ENCODE measurements at places on chromosomes 4 and X.

- DNase-seq, result no peak
These were observed 92.6 kb downstream of the TSPAN5 start for GRCh38 chr4:98565681-98566301.

- no peak for DNase-seq
These were observed 124.9 kb upstream of the POF1B start for GRCh38 chrX:85504381-85504780.

- DNase-seq, result no peak
These were observed 380.5 kb downstream of the SH2D1A start for GRCh38 chrX:124726881-124727280.

GRCh38 chr4:109803924-109804571 lies 2.2 kb upstream of the CFI start:
- DNase-seq, result peak; percentile 56

DNA sequence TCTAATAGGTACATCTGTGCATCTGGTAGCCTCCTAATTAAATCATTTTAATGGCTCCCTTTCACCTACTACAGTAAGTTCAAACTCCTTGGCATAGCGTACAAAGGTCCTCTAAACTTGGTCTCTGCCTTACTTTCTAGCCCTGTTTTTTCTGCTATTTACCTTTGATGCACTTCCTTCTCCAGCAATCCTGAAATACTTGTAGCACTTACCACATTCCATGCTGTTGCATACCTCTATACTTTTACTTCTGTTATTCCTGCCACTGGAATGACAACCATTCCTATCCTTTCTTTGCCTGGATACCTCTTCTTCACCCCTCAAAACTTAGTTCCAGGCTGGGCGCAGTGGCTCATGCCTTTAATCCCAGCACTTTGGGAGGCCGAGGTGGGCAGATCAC lies 56.6 kb upstream of the LHFPL1 start:
- DNase-seq, result no peak

DNA sequence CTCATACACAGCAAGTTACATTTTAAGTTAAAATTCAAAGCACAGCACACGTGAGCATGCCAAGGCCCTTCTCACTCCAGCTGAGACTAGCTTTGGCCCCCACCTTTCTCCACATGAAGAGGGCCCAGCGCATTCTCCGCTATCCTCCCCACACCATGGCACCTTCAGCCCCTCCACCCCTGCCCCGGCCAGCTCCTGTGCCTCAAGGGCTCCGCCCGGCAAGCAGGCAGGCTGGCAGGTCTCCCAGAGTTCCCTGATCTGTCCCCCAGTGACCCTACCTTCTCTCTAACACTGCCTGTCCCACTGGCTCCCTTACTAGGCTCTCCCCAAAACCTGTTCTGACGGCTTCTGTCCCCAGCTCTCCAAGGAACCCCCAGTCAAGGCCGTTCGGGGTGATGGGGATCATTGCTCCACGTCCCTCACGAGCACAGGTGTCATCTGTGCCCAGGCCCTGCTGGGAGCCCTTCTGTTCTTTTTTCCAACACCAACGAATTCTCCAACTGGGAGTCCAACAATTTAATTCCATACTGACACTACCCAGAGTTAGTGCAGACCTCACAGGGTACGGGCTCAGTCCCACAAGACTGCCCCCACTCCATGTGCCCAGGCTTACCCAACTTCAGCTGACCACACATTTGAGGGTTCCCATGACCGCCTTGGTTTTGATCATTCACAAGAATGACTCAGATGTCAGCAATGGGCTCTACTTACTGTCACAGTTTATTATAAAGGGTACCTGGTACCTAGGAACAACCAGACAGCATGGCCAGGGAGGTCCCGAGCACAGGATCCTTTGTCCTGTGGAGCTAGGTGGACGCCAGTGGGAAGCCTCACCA lies 4.2 kb downstream of the LETM1 start:
- DNase-seq, result no peak

DNA sequence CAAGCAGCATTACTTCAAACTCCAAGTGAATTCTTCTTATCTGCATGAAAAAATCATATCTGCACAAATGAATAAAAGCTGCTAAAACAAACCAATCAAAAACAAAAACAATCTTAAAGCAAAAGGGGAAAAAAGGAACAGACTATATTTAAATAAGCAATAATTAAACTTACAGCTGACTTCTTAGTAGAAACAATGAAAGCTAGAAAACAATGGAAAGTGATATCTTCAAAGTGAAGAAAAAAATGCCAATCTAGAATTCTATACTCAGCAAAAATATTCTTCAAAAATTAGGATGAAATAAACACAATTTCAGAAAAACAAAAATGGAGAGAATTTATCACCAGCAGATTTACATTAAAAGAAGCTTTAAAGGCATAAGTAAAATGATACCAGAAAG lies 20.0 kb downstream of the STBD1 start:
- no peak for DNase-seq

DNA sequence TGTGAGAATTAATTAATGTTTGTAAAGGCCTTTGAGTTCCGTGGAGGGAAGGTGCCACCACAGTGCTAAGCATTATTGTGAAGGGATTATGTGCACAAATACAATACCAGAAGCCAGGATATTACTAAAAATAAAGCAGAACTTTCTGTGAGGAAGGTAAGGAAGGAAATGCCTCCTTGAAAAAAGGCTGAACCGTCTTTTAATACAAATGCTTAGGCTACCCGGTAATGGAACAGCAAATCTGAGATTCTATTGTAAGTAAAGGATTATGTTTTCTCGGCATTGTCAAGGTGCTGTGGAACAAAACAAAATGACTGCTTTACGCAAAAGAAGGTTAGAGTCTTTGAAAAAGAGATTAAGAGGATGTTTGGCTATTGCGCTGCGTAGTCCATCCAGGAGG lies 57.9 kb upstream of the SPRY1 start:
- DNase-seq, result peak; percentile 53

GRCh38 chr4:110096405-110096804 lies 102.0 kb downstream of the ELOVL6 start:
- no peak for DNase-seq

- no peak for DNase-seq
These were observed 32.4 kb downstream of the SPANXN4 start for GRCh38 chrX:143058120-143058519.

DNA sequence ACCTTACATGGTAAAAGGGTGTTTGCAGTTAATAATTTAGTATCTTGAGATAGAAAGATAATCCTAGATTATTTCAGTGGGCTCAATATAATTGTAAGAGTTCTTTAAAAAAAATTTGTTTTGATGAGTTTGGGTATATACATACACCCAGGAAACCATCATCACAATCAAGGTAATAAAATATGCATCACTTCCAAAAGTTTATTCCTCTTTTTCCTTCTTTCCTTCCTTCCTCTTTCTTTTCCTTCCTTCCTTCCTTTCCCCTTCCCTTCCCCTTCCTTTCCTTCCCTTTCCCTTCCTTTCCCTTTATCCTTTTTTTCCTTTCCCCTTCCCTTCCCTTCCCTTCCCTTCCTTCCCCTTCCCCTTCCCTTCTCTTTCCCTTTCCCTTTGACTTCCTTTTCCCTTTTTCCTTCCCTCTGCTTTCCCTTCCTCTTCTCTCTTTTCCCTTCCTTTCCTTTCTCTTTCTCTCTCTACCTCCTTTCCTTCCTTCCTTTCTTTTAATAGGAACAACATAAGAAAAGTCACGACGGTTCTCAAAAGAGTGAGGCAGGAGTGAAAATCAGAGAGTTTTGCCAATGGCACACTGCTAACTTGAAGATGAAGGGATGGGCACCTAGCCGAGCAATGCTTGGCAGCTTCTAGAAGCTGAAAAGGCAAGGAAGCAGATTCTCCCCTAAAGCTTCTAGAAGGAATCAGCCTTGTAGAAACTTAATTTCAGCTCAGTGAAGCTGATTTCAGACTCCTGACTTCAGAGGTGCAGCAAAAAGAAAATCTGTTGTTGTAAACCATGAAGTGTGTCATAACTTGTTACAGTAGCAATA lies 2050.2 kb upstream of the AGA start:
- DNase-seq, result no peak

- no peak for DNase-seq
These were observed 64.7 kb downstream of the BANK1 start for GRCh38 chr4:101855239-101855638.

Measured in endothelial cell of umbilical vein (primary cell).